ENCODE measurements at places on chromosomes 5 and 9.

DNA sequence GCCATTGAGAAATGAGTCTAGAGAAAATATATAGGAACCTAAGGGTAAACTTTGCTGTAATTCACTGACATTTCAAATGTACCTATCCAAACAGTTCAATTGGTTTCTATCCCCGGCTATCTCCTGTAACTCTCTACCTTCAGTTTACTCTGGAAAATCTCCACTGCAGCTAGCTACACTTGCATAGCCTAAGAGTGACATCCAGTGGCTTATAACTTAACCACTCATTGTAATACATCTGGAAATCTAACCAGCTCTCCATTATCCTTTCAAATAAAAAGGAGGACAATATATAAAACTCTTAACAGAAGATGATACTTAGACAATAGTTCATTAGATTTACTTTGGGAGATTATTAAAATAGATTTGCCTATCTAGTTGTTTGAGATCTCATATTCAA, 35.3 kb upstream of the SPDL1 start:
- DNase-seq: no peak

- no peak for DNase-seq
These were observed 121.8 kb upstream of the SAP30L start for GRCh38 chr5:154324033-154324432.

- no peak for DNase-seq
These were observed 45.5 kb downstream of the CTSL start for GRCh38 chr9:87771316-87772006.

DNA sequence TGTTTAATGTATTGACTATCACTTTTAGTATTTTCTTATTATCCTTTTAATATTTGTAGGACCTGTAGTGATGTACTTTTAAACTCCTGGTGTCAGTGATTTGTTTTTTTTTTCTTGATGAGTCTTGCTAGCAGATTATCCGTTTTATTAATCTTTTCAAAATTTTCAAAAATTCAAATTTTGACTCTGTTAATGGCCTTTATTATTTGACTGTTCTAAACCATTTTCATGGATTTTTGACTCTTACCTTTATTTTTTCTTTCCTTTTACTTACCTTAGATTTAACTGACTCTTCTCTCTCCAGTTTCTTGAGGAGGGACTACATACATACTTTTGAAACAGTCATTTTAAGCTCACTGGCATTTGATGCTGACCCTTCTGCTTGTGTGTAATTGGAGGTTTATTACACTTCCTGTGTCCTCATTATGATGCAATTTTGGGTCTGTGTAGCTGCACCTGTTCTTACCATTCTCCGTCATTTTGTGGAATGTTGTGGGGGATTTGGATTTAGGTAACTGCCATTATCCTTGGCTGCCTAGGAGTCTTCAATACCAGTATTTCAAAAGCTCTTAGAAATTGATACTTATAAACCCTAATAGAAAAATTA, 32.0 kb upstream of the EXOC3 start:
- peak; percentile 67 for DNase-seq

DNA sequence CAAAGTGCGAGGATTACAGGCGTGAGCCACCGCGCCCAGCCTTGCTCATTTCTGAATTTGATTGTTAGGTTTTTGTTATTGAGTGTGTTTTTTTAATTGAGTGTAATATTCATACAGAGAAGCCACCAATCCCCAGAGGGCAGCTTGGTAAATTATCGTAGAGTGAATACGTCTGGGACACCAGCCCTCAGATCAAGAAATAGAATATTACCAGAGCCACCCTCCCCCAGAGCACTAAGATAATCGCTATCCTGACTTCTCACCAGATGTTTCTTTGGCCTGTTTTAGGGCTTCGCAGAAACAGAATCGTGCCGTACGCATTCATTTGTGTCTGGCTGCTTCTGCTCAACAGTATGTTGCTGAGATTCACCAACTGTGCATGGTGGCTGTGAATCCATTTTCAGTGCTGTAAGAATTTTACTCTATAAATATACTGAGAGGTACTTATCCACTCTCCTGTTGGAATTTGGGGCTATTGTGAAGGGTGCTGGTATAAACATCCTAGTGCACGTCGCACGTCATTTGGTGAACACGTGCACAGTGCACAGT, 37.8 kb upstream of the RUFY1 start:
- DNase-seq: no peak

DNA sequence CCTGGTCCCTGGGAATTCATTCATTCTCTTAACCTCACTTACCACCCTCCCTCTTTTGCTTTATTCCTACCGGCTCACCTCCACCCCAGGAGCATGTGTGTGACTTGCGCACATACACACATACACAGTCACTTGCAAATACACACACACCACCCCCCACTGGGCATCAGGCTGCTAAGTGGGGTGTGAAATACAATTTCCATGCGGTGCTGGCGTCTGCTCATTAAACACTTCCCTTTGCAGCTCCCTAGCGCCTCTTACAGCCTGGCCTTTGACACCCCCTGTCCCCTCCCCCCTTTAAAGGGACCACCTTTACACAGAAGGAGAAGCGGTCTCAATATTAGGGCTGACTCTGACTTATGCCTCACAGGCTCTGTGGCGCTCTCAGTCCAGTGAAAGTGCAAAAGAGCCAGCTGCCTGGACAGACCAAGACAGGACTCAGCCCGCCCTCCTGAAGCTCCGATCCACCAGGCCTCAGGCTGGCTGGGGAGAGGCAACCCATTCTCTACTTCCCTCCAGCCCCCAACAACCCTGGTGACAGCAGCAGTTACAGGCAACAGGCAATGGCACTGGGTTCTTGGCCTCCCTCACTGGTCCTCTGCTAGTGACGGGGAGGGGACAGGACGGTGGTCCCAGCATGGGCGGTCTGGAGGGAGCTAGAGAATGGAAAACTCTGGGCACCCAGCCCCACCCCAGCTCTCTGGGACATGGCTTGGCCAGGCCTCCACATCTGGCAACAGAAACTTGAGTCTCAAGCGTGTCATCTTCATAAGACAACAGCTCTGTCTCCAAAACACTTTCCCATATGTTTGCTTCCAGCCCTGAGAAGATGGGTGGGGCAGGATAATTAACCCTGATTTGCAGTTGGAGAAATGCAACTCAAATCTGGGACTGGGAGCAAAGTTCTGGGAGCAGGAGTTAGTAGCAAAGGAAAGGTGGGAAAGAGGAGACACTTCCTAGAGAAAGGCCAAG, 12.0 kb downstream of the ENHO start:
- DNase-seq: no peak

DNA sequence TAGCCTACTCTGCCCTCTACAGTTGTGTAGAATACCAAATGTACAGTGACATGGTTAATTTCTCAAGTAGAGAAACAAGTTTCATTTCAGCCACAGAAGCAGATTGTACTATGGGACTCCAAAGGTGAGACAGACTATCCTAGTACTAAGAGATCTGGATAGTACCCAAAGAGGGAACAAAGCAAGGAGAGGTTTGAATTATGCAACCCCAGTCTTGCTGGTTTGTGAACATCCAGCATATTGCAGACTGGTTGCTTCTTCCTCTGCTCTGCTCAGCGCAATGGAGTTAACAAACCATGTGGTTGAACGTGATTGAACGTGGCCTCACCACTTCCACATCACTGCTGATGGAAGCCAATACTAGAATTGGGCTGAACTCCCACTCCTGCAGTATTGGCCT, 43.3 kb upstream of the ALDOB start:
- DNase-seq: no peak

DNA sequence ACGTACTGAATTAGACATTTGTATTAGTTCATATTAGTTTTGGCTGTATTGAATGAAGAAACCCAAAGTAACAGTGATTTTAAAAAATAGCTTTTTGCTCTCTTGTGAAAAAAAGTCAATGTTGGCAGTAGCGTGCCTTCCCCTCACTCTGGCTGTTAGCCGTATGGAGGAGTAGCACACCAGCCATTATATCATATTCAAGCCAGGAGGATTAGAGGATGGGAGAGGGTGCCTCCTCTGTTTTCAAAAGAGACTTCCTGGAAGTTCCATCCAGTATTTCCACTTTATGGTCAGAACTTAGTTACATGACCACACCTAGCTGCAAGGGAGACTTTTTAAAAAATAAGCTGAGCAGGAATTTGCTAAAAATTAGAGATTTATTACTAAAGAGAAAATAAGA, 41.2 kb downstream of the GPR21 start:
- DNase-seq: no peak

GRCh38 chr5:72130351-72130761, 23.1 kb downstream of the MAP1B start:
- no peak for DNase-seq

- no peak for DNase-seq
These were observed 5.1 kb downstream of the CNOT8 start for GRCh38 chr5:154863291-154864080.

DNA sequence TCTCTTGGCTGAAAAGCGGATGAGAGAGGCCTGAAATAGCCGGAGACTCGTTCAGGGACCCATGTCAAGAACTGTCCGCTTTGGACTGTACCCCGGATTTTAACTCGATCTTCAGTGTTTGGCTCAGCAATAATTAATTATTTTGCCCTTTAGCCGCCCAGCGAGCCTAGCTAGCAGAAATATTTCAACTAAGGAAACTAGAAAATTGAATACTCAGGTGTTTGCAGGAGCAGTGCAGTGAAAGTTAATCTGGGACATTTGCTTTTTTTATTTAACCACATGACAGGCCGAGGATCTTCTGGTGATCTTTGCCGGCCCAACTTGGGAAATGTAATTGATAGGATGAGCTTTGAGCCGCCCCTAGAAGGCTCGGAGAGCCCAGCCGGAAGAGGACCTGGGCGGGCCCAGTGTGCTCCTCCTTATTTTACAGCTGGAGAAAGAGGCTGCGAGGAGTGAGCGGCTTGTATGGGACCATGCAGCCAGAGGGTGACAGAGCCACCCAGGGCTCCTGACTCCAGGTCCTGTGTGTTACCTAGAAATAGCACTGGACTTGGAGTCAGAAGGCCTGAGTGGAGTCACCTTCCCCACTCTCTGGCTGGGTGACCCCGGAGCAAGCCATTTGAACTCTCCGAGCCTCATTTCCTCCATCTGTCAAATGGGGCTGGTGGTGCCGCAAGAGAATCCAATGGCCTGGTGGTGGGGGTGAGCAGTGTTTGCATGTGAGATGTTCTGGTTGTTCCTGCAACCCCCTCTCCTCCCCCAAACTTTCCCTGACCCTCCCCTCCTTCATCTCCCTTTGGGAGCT, 2.4 kb downstream of the PPARGC1B start:
- no peak for DNase-seq

GRCh38 chr5:157004893-157005551, 42.0 kb upstream of the TIMD4 start:
- DNase-seq: no peak

DNA sequence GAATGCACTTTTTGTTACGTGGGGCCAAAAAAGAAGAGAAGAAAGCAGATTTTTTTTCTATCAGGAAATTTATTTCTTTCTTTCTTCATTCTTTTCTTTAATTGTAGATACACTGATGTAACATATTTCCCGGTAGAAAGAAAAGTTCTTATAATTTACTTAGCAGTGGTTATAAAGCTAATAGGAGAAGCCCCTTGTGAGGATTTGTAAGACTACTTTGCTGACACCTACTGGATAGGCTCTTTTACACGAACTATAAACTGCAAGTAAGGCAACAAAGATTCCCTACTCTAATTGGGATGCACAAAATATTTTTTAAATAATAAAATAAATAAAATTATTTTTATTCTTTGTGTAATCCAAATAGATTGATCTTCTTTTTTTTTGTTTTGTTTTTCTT, 284.4 kb downstream of the DNAH5 start:
- no peak for DNase-seq

GRCh38 chr5:98913911-98914310, 14.9 kb downstream of the CHD1 start:
- no peak for DNase-seq

DNA sequence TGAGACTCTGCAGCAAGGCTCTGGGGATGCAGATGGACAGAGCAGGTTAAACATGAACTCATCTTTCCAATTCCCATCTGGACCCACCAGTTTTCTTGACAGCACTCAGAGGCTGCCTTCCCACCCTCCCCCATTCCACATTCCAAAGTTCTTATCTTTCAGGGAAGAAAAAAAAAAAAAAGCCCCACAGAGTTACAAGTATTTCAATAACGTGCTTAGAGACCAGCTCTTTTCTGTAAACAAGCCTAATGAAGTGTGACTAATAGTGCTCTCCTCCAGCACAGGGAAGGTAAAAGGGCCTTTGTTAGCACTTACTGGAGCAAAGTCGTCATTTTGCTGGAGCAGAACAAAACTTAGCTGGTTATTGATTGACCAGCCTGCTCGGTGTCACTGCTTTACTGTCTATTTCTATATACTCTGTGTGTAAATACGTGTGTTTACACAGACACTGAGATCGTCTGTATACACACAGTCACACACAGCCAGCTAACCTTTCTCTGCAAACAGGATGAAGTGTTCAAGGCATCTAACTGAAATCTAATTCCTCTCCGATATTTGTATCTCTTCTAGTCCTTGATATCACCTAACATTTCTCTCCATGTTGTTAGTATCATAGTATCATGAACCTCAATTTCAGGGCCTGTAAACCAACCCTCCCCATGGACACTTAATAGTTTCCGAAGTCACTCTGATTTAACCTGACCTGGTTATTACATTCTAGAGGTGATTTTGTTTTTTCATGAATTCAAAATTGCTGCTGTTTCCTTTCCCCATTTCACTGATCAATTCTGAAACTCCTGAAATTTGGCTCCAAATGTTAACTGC, 84.9 kb downstream of the ZNF608 start:
- DNase-seq: peak; percentile 43

DNA sequence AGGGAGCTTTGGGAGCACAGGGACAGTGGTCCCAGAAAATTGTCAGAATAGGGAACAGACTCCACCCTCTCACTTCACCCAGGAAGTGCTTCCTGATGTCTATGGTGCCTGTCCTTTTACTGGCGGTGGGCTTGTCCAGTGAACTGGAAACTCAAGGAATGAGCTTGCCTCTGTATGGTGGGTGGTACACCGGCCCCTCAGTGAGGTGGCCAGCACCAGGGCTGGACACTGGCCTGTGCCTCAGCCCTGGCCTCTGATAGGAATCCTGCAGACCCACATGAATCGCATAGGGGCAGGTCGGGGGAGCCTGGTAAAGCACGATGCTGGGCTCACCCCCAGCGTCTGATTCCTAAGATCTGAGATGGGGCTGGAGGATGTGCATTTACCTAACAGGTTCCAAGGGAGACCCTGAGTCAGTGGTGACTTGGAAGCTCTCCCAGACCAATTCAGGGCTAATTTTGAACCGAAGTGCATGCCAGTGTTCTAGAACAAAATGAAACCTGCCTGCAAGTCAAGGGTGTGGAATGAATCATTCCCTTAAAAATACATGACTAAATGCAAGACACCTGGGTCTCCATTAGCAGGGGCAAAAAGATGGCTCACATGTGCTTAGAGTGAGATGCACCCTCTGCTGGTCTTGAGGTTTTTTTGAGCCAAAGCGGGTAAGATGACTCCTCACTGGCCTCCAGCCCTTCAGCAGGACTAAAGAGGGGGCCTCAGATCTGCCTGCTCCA, 178.3 kb downstream of the HSPA4 start:
- DNase-seq: no peak

DNA sequence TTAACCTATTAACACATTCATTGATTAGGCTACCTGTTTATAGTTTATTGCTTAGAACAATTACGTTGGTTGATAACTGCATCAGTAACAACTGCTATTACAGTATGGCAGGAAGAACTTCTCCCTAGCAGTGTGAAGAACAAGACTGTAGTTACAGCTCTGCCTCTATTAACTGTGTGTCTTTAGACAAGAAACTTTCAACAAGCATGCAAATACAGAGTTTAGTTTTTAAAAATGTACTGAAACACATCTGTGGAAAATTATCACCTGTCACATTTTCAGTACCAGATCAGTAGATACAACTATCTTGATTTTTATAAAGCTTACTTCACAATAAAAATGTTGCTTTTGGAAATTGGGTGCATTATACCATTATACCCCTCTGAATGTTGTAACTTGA, 22.2 kb downstream of the ELL2 start:
- DNase-seq: no peak

- no peak for DNase-seq
These were observed 378.6 kb downstream of the ICE1 start for GRCh38 chr5:5800801-5801761.
